ENCODE measurements at places on chromosomes 2 and 18. TPM values are rescaled to one million over a fixed set of nuclear protein-coding genes. Genes with fewer than 3 reads are reported as not detected.

The SALL3 gene
- not detected for total RNA-seq

The ANTXR1 gene
- 69.7 TPM for total RNA-seq

The B3GNT7 gene
- total RNA-seq = 0.60 TPM

The ABCB11 gene
- total RNA-seq = not detected

The NEUROD1 gene
- total RNA-seq = not detected

The LIPG gene
- total RNA-seq = 2.2 TPM

The ATOH8 gene
- total RNA-seq = 7.2 TPM

The LIMS4 gene
- 0.29 TPM for total RNA-seq

DNA sequence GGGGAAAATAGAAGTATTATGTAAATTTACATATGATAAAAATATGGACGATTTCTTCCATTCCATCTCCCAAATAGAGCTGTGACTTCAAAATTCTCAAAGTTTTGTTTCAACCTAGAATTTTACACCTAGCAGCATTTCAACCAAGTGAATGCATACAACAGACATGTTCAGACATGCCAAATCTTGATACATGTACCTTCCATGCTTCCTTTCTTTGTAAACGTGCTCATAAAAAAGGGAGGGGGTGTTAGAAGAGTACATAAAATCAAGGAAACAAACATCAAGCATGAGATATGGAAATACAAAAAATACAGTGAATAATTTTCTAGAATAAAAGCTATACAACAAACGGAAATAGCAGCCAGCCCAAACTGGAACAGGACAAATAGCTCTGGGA, 974.2 kb downstream of the ERBB4 start:
- DNase-seq = no peak

DNA sequence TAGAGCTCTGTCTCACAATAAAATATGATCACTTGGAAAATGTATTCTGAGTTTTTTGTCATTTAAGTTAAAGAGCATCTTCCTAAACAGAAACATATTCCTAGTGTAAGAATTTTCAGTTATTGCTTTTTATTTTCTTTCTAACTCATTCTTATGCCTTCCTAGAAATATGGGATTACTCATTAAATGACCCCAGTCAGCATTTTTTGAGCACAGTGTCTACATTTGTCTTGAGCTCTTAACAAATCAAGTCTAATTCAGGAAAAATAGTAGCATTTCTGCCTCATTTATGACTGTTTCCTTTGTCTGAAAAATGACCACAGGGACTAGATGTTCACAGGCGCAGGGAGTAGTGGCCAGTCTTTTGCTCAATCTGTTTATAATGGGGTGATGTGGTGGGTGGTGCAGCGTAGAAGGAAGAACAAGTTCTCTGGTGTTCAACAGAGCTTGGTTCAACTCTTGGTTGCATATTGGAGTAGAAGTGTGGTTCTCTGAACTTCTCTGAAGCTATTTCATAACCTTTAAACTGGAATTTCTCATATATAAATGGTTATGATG, 267.1 kb downstream of the CYRIA start:
- no peak for DNase-seq

GRCh38 chr18:75654851-75655751, 227.6 kb upstream of the SMIM21 start:
- DNase-seq = no peak

DNA sequence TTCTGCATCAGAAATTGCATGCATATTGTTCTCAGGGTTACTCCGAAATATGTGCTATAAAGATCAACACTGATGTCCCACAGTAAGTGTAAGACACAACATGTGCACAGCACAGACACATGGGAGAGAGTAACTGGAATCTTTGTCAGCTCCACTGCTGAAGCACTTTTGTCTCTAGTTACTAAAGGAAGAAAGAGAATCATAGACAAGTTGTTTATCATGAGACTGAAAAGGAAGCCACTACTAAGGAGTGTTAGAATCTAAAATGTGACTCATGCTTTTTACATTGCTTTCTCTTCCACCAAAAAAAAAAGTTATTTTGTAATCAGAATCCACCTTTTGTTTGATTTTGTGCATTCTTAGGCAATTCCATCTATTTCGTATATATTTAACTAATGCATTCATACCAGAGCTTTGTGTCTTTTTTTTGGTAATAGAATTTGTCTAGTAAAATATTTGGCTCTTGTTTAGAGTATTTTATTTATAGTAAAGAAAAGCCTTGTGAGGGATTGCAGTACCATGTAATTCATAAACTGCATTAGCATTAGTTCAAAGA, 502.4 kb downstream of the FBXO15 start:
- no peak for DNase-seq

- DNase-seq = no peak
These were observed 200.8 kb upstream of the SLC35G4 start for GRCh38 chr18:11408555-11409065.

DNA sequence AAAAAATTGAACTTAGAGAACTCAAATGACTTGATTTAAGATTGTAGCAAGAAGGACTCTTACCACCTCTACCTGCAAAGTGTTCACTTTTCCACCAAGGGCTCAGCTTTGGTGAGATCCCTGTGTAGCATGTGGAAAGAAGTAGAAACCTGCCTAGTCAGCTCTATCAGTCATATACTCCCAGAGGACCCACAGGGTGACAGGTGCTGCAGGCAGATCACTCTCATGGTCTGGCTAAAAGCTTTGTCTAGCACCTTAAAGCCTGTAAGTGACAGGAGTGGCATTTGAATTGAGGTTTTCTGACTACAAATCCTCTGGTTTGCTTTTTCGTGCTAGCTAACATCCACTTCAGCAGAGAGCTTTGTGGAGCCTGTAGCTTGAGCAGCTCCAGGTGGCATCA, 18.7 kb upstream of the NEMP2 start:
- DNase-seq = no peak

- DNase-seq = no peak
These were observed 55.9 kb downstream of the HS1BP3 start for GRCh38 chr2:20594957-20595356.

DNA sequence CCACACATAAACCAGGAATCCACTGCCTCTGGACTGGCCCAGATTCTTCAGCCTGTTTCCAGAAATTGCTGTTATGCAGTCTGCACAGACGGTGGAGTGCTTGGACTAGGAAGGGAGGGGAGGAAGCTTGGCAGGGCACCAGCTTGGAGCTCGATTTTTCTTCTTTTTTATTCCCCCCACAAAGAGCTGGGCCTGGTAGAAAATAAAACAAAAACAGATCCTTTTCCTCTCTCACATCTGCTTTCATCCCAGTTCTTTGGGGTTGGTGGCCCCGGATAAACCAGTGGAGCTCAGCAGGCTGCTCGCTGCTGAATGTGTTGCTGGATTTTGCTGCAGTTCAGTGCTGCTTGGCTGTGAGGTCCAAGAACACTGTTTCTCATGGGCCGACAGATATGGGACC, 16.0 kb downstream of the LRRTM1 start:
- no peak for DNase-seq

- DNase-seq = no peak
These were observed 550.2 kb upstream of the LINC00305 start for GRCh38 chr18:64699081-64699480.

GRCh38 chr2:5977477-5977876, 285.3 kb downstream of the SOX11 start:
- DNase-seq = no peak

DNA sequence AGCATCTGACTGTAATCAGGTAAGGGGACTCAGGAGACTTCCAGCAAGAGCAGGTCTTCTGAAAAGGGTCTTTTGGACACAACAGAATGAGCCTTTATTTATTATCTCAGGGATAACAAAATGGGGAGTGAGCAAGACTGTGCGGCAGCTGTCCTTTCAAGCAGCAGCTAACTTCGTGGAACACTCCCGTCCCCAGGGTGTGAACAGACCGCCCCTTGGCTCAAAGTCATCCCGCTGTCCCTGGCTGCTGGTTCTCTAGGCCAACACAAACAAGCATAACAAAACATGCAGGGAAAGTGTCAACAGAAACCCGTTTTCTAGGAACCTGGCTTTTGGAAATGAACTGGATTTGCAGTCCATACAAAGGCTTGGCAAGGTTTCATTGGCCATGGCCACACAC, 787.9 kb upstream of the FANCL start:
- no peak for DNase-seq

- DNase-seq = peak; percentile 63
These were observed 2.4 kb upstream of the INHBB start for GRCh38 chr2:120343433-120344105.

DNA sequence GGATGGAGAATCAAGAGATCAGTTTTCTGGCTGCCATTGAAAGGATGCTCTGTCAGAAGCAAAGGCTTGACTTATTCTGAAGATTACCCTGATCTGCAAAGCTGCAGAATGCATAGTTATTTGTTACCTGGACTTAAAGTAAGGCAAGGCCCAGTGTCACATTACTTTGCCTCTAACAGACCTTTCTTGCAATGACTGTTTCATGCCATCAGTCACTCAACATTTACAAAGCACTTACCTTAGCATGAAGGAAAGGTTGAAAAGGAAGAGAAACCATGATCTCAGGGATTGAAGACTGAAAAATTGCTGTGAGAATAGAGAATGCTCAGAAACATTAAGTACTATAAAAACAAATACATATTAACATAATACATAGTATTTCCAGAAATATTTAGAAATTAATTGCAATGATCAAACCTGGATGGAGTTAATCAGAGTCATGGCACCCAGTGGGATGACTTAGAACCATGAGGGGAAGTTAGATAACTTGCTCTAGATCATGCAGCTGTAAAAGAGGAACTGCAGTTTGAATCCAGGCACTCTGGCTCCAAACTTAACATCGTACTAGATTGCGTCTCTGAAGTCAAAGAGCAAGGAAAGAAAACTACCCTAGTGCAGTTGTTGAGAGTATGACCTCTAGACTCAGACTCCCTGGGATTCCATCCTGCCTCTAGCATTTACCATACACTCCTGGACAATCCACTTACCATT, 26.5 kb upstream of the FAM117B start:
- DNase-seq = no peak

DNA sequence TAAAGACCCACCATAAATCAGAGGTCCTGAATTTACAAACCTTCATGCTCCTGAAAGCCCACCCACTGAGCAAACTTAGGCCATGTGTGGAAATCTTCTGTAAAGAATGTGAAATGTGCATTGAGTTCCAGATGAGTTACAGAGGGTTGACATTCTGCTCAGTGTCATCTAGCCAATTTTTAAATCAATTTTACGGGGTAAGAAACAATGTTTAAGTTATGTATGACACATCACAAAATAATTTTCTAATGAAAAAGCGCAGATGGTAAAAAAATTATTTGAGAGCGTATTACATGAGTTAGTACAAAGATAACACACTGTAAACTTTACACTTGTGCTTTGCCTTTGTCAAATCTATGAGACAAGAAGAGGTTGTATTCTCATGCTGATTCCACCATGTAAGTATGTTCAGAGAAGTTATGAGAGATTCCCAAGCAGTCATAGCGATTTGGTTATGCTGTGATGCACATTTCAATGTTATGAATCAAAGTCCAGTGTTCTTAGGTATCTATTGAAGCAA, 446.3 kb downstream of the ADCYAP1 start:
- no peak for DNase-seq

GRCh38 chr2:155692856-155693255, 639.7 kb downstream of the NR4A2 start:
- DNase-seq = peak; percentile 24

GRCh38 chr2:14975381-14975780, 342.9 kb downstream of the LRATD1 start:
- no peak for DNase-seq

DNA sequence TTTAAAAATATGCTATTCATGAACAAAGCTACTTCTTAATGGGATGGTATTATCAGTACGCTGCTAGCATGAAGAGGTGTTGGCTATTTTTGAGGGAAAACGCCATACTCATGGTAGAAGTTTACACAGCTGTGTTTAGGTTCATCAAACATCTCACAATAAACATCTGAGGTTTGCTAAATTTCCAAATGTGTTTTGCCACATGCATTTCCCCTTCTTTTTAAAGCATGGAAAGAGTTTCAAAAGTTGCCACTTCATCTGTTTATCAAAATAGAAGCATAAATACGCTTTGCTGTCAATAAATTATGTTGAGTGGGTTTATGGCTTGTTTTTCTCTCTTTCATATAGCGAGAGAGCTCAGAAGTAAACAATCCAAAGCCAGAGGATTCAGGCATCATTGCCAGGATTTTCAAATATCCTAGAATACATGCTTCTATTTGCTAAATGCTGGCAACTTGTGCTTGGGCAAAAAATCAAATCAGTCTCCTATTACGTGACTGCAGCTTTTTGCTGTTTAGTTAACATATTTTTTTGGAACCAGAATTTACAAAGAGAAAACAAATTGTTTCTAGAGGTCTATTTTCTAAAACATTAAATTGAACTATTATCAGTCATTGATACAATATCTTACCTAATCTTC, 1919.9 kb upstream of the LRRTM1 start:
- no peak for DNase-seq
